ENCODE measurements at places on chromosomes 7 and 10.

- no peak for DNase-seq
Measured at GRCh38 chr10:21068026-21068656, 171.0 kb upstream of the NEBL start.

GRCh38 chr10:77970869-77971803 is 44.6 kb upstream of the DLG5 start:
- no peak for DNase-seq

DNA sequence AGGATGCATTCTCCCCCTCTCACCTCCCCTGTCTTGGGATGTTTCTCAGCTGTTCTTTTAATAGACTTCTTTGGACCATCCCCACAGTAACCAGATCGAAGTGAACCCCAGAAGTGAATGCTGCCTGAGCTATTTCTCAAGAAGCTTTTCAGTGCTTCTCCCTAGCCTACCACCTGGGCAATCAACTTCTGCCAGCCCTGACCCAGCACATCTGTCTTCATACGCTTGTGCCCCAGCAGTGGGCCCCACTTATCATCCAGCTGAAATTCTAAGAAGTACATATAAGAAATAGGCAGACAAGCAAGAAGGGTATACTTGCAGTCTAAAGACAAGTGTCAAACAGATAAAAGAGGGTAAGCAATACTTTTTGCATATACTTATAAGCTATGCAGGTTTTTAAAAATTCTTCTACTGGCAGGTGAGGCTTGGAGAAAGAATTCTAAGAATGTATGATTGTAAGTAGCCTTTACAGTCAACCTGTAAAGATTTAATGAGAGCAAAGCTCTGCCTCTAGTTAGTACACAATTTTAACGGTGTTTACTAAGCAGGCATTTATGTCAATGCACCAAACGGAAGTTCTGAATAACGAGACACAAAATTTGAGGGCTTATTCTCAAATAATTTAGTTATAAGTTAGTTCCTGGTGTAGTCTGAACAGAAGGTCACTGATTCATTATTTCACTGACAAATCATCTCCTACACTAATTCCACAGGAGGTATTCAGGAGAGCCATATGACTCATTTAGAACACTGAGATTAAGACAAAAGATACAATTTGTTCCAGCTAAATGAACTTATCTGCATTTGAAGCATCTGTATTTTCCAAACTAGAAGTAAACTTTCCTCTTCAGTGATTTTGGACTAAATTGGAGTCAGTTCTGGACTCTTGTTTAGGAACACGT is 83.3 kb downstream of the RNLS start:
- no peak for DNase-seq

GRCh38 chr10:129965425-129965808 is 1.3 kb upstream of the EBF3 start:
- no peak for DNase-seq

- no peak for DNase-seq
Measured at GRCh38 chr10:69854511-69855345, 53.0 kb downstream of the COL13A1 start.

GRCh38 chr10:34112171-34112782 is 702.8 kb downstream of the PARD3 start:
- DNase-seq: no peak

- no peak for DNase-seq
Measured at GRCh38 chr7:128937271-128937646, 468 bp upstream of the IRF5 start.

- DNase-seq: no peak
Measured at GRCh38 chr10:112738606-112739591, 211.1 kb upstream of the TCF7L2 start.

- DNase-seq: no peak
Measured at GRCh38 chr7:151366166-151366879, 24.7 kb downstream of the NUB1 start.

DNA sequence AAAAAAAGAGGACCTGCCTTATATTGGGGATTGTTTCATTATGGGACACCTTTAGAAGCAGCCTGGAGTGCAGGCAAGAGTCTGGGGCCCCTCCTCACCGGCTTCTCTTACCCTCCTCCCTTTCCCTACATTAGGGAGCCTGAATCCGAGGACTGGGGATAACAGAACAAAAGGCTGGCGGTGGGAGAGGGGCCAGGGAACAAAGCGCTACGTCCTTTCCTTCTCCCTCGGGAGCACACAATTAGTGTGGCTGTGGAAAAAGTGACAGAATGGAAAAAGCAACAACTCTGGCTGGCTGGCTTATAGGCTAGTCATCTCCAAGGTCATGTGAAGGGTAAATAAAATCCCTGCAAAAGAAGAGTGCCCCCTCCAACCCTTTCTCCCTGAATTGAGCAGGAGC is 74.7 kb downstream of the LSM5 start:
- DNase-seq: no peak

GRCh38 chr10:52056291-52056690 is 257.8 kb upstream of the DKK1 start:
- no peak for DNase-seq

DNA sequence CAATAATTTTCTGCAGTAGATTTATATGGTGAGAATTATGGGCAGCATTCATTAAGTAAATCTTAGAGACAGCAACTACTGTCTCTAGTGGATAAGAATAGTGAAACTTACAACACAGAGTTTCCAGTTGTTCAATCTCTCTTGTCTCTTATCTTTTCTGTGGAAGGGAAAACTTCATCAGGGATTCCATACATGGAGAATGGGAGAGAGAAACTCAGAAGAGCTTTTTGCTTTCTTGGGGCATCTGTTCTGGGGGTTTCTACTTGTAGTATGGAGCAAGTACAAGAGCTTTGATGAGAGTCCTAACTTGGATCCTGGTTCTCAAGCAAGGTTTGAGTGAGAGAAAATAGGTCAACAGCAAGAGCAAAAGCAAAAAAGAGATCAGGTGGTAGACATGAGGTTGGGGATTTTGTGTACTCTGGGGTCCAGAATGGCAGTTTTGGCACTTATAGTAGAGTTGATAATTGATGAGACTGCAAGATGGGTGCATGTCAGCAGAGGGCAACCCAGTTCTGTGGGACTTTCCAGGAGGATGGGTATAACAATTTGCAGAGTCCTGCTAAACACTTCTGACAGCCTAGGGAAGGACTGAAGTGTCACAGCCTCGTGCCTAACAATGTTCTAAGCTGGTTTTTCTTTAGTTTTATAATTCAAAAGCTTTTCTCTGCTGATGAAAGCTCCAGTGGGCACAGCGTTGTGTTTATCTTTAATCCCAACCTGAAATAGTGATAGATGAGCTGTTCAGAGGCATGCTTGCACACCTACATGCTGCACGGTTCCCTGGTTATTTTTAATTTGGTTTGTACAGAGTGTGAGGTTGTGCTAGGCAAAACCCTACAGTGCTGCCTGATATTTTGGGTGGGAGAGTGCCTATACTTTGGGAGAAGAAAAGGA is 32.0 kb upstream of the STRIP2 start:
- no peak for DNase-seq

GRCh38 chr7:45564485-45564884 is 9.7 kb upstream of the ADCY1 start:
- no peak for DNase-seq

DNA sequence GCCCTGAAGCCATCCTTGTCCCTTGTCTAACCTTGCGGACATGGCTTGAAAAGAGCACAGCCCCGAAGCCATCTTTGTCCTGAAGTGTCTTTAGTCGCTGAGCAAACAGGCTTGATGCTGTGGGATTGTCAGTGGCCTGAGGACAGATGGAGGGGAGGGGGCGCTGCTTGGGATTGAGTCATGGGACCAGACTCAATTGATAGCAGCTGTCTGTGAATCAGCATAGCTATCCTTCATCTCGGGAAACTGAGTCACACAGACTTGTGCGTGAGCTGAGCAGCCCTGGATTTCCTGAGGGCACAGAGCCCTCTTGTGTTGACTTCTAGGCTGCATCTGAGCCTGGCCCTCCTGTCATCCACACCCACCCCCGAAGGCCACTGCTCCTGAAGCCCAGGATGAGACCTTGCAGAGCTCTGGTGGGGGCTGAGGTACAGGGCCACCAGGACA is 14.4 kb downstream of the MYO1G start:
- no peak for DNase-seq

DNA sequence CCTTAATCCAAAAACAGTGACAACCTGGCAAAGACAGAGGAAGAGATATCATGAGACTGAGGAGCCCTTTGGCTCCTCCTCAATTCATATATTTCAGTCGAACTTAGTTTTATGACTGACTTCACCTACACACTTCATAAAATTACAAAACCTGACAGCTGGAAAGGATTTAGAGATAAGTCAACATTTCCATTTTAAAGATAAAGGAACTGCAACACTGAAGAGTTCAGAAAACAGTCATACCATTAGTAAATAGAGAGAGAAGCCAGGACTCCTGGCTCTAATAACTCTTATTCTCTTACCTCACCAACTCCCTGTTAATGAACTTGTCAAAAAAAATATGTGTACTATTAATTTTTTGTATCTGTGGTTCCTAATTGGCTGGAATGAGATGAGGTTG is 141.0 kb upstream of the COL1A2 start:
- DNase-seq: no peak

All from stimulated activated CD4-positive, alpha-beta T cell treated with anti-CD3 and anti-CD28 coated beads, Interleukin-1b, Interleukin-23, amount 100 ng/mL, for 1 hour (primary cell).